ENCODE measurements at places on chromosomes 7 and 10. TPM values are rescaled to one million over a fixed set of nuclear protein-coding genes. Genes with fewer than 3 reads are reported as not detected.

ARHGAP22 gene
- 0.30 TPM for total RNA-seq

ATP5F1C gene
- total RNA-seq, result 268 TPM

LMTK2 gene
- 13.1 TPM for total RNA-seq

ABHD11 gene
- 24.7 TPM for total RNA-seq

PNLIPRP1 gene
- not detected for total RNA-seq

CALHM2 gene
- total RNA-seq, result 124 TPM

NUP205 gene
- total RNA-seq, result 92.7 TPM

KIAA1549 gene
- 1.1 TPM for total RNA-seq

AKR1D1 gene
- total RNA-seq, result not detected

SLC16A12 gene
- not detected for total RNA-seq

FXYD4 gene
- total RNA-seq, result not detected

ZNF804B gene
- not detected for total RNA-seq

GRCh38 chr7:27329909-27330308 is 87.3 kb downstream of the EVX1 start:
- DNase-seq, result no peak
- H3K27ac ChIP-seq, result no peak overlapping the region
- no peaks in the 10 kb centered on the region for H3K4me1 ChIP-seq
- H3K27me3 ChIP-seq, result peaks cover 12% of the 10 kb centered on the region

DNA sequence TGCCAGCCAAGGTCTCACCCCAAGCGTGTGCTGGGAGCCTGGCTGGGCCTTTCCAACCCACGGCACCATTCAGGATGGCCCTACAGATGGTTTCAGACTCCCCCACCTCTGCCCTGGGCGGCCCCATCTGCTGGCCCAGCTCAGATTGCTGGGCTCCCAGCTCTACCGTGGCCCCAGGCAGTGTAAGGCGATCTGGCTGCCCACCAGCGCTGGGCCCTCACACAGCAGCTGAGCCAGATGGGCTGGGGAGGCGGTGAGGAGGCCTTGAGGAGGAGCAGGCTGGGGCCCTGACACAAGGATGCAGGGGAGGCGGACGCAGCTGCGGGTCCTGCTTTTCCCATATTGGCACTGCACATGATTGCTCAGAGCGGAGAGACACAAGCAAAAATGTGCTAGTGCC is 162.8 kb downstream of the NRF1 start:
- no peak overlapping the region for H3K4me3 ChIP-seq
- H3K36me3 ChIP-seq, result no peaks in the 10 kb centered on the region
- H3K27me3 ChIP-seq, result peaks cover 31% of the 10 kb centered on the region

DNA sequence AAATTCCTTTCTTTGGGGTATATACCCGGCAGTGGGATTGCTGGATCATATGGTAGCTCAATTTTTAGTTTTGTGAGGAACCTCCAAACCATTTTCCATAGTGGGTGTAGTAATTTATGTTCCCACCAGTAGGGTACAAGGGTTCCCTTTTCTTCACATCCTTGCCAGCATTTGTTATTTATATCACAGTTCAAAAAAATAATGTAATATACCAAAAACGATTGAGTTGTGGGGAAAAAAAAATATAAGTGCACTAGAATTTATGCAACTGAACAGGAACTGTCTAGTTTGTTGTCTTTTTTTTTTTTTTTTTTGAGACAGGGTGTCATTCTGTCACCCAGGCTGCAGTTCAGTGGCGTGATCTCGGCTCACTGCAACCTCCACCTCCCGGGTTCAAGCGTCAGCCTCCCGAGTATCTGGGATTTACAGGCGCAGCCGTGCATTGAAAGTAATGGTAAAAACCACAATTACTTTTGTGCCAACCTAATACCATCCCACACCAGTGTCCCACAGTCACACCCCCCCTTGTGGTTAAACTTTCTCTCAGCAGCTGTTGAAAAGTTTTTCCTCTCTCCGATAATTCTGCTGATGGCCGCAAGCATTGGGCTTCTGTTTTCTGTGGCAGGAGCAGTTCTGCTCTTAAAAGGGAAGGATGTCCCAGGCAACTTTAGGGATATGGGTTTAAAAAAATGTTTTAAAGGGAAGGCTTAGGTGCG is 6.8 kb upstream of the LAT2 start:
- H3K36me3 ChIP-seq, result no peaks in the 10 kb centered on the region
- DNase-seq, result peak; percentile 24
- peaks cover 19% of the 10 kb centered on the region for H3K4me1 ChIP-seq
- no peak overlapping the region for H3K4me3 ChIP-seq
- peaks cover 3% of the 10 kb centered on the region for H3K27me3 ChIP-seq

GRCh38 chr7:129615018-129615417 is 3.5 kb downstream of the NRF1 start:
- no peak for DNase-seq
- H3K4me3 ChIP-seq, result peak overlapping the region; percentile 56
- no peaks in the 10 kb centered on the region for H3K27me3 ChIP-seq
- H3K36me3 ChIP-seq, result peaks cover 7% of the 10 kb centered on the region
- H3K4me1 ChIP-seq, result peaks cover 42% of the 10 kb centered on the region

- DNase-seq, result no peak
- H3K27me3 ChIP-seq, result peaks cover 1% of the 10 kb centered on the region
- no peak overlapping the region for H3K4me3 ChIP-seq
- no peaks in the 10 kb centered on the region for H3K36me3 ChIP-seq
- no peaks in the 10 kb centered on the region for H3K4me1 ChIP-seq
These were observed 90.5 kb downstream of the CTTNBP2 start for GRCh38 chr7:117782761-117783160.

DNA sequence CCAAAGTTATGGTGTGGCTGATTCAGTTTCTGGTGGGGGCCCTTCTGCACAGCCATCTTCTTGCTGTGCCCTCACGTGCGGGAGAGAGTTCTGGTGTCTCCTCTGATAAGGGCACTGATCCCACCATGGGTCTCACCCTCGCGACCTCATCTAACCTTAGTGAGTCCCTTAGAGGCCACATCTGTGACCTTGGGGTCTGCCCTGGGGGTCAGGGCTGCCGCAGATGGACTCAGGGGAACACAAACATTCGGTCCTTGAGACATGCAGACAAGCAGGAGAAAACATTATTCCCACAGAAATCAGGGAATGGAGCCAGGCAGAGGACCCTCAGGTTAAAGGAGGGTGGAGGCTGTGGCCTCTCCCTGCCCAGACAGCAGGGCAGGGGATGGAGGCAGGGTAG is 177.9 kb downstream of the DNAJB6 start:
- H3K4me1 ChIP-seq, result no peaks in the 10 kb centered on the region
- DNase-seq, result no peak
- H3K27ac ChIP-seq, result no peak overlapping the region
- no peak overlapping the region for H3K4me3 ChIP-seq
- H3K27me3 ChIP-seq, result peaks cover 20% of the 10 kb centered on the region

GRCh38 chr7:29352041-29352440 is 157.5 kb downstream of the CHN2 start:
- no peaks in the 10 kb centered on the region for H3K4me1 ChIP-seq
- peaks cover 15% of the 10 kb centered on the region for H3K27me3 ChIP-seq
- no peak overlapping the region for H3K4me3 ChIP-seq
- DNase-seq, result no peak
- no peak overlapping the region for H3K27ac ChIP-seq

- H3K4me1 ChIP-seq, result peaks cover 28% of the 10 kb centered on the region
- no peak for DNase-seq
- H3K27ac ChIP-seq, result no peak within 1 kb of the TSS
- H3K36me3 ChIP-seq, result no peaks in the 10 kb centered on the region
- H3K27me3 ChIP-seq, result peaks cover 19% of the 10 kb centered on the region
These were observed at the start of gene ADIRF for GRCh38 chr10:86968271-86968993. TSS of gene ADIRF (plus strand) at chr10:86968482. CDS start at chr10:86968545, 63 bp downstream.

GRCh38 chr10:77313066-77313750 is 324.4 kb downstream of the KCNMA1 start:
- H3K27me3 ChIP-seq, result no peaks in the 10 kb centered on the region
- H3K4me1 ChIP-seq, result no peaks in the 10 kb centered on the region

- H3K27me3 ChIP-seq, result no peaks in the 10 kb centered on the region
- DNase-seq, result no peak
- H3K4me3 ChIP-seq, result no peak overlapping the region
- H3K4me1 ChIP-seq, result peaks cover 6% of the 10 kb centered on the region
- peaks cover 24% of the 10 kb centered on the region for H3K36me3 ChIP-seq
These were observed 9.9 kb downstream of the FAM204A start for GRCh38 chr10:118332236-118332635.

DNA sequence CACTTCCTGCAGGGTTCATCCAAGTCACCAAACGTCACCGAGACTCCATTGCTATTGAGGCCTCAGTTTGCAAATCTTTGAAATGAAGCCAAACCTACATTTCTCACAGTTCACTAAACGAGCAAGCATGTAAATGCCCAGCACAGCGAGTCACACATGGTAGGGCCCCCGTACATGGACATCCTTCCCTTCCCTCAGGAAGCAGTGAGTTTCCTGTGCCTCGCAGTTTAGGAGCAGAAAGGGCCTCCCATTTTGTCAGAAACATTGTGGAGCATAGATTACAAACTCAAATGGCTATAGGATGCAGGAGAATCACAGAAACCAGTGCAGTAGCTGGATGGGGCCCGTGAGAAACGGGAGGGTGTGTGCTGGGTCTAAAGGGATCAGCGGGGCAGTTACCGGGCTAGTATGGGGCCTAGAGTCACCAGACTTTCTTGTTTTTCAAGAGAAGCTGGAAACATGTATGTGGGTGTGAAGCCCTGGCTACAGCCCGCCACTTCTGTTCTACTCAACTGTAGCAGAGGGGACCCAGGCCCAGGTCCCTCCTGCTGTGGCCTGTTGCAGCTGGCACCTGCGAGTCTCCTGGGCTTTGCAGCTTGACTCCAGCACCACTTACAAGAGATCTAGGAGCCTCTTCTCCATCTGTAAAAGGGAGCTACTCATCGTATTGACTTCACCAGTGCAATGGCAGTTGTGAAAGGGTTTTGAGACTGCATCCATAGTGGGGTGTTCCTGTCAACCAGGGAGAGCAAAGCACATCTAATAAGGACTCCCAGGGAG is 14.2 kb upstream of the SLC18A3 start:
- H3K27me3 ChIP-seq, result peaks cover 21% of the 10 kb centered on the region
- no peak overlapping the region for H3K27ac ChIP-seq
- H3K36me3 ChIP-seq, result no peaks in the 10 kb centered on the region
- H3K4me3 ChIP-seq, result no peak overlapping the region

GRCh38 chr7:78220754-78221153 is 422.2 kb downstream of the PHTF2 start:
- no peaks in the 10 kb centered on the region for H3K36me3 ChIP-seq
- no peak for DNase-seq
- no peaks in the 10 kb centered on the region for H3K4me1 ChIP-seq
- H3K27ac ChIP-seq, result no peak overlapping the region
- H3K4me3 ChIP-seq, result no peak overlapping the region
- no peaks in the 10 kb centered on the region for H3K27me3 ChIP-seq

- no peaks in the 10 kb centered on the region for H3K36me3 ChIP-seq
- H3K4me1 ChIP-seq, result peaks cover 2% of the 10 kb centered on the region
- H3K4me3 ChIP-seq, result no peak overlapping the region
- no peak overlapping the region for H3K27ac ChIP-seq
These were observed 43.1 kb upstream of the FAM180A start for GRCh38 chr7:135791543-135792362.

- H3K4me3 ChIP-seq, result no peak overlapping the region
- no peaks in the 10 kb centered on the region for H3K36me3 ChIP-seq
- no peak overlapping the region for H3K27ac ChIP-seq
- no peak for DNase-seq
- no peaks in the 10 kb centered on the region for H3K27me3 ChIP-seq
These were observed 15.1 kb downstream of the TTYH3 start for GRCh38 chr7:2646680-2647571.

- H3K4me1 ChIP-seq, result peaks cover 22% of the 10 kb centered on the region
- no peak overlapping the region for H3K27ac ChIP-seq
- no peaks in the 10 kb centered on the region for H3K27me3 ChIP-seq
- peaks cover 2% of the 10 kb centered on the region for H3K36me3 ChIP-seq
These were observed 1.3 kb upstream of the PPRC1 start for GRCh38 chr10:102131286-102132170.

- no peaks in the 10 kb centered on the region for H3K4me1 ChIP-seq
- peak; percentile 21 for DNase-seq
- H3K27ac ChIP-seq, result no peak overlapping the region
- no peaks in the 10 kb centered on the region for H3K36me3 ChIP-seq
These were observed 106.2 kb upstream of the RET start for GRCh38 chr10:42970451-42971250.

GRCh38 chr7:13031468-13031867 is 344.0 kb downstream of the ARL4A start:
- no peak overlapping the region for H3K4me3 ChIP-seq
- no peak overlapping the region for H3K27ac ChIP-seq
- peaks cover 2% of the 10 kb centered on the region for H3K27me3 ChIP-seq
- H3K36me3 ChIP-seq, result no peaks in the 10 kb centered on the region

DNA sequence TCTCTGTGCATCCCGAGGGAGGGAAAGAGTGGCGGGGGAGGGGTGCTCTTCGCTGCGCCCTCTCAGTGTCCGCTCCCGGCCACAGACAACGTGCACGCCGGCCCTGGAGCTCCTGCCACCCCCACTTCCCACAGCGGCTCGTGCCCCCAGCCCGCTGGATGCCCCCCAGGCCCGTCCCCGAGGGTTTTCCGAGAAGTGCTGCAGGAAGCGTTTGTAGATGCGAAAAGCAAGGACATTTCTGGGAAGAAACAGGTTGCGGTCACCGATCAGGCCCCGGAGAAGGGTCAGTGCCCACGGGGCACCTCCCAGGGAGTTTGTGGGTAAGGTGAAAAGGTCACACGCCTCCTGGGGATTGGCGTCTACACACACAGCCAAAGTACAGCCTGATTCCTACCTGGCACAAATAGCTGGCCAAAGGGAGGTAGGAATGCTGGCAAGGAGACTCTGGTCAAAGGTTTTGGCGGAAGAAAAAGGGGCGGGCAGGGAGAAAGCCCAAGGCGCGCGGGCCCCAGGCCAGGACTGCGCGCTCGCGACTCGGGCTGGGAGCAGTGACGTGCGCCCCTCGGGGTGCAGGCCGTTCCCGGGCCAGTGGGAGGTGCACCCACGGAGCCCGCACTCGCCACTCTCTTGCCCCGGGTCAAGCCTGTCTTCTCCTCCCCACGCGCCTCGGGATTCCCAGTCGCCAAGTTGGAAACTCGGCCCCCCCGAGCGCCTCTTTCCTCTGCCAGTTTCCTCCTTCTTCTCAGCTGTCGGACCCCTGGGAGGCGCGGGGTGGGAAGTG is 1.5 kb upstream of the NRP1 start:
- no peak overlapping the region for H3K27ac ChIP-seq
- H3K36me3 ChIP-seq, result no peaks in the 10 kb centered on the region
- peak; percentile 30 for DNase-seq
- peaks cover 13% of the 10 kb centered on the region for H3K4me1 ChIP-seq
- peaks cover 61% of the 10 kb centered on the region for H3K27me3 ChIP-seq

DNA sequence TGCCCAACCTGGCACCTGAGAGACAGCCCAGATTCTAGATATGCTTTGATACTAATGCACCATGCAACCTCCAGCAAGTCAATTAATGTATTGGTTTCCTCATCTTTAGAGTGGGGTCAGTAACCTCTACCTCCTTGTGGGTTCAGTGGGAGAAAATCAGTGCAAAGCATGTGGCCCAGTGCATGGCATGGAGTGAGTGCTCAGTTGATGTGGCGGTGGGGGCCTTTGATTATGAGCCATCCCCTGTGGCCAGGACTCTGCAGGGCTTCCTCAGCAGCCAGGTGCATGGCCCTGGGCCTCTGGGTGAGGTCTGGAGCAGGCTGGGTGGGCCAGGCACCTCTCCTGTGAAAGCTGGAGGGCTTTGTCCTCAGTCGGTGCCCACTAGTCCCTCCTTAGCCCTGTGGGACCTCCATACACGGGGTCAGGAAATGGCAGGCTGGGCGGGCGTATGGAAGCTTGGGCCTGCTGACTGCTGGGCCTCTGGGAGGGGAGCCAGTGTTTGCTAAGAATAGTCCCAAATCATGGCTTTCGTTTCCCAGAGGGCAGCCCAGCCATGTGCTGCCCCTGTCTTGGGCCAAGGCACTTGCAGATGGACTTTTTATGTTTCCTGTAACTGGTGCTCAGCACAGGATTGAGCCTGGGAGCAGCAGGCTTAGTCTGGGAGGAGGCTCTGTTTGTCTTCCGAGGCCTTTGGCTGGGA is 3.4 kb downstream of the PALD1 start:
- H3K36me3 ChIP-seq, result no peaks in the 10 kb centered on the region
- DNase-seq, result no peak
- peaks cover 32% of the 10 kb centered on the region for H3K4me1 ChIP-seq
- peaks cover 7% of the 10 kb centered on the region for H3K27me3 ChIP-seq
